Stimulated activated CD4-positive, alpha-beta T cell treated with anti-CD3 and anti-CD28 coated beads, Interleukin-4, amount 100 ng/mL, for 24 hours (primary cell): ENCODE measurements at places on chromosomes 3 and 15.

DNA sequence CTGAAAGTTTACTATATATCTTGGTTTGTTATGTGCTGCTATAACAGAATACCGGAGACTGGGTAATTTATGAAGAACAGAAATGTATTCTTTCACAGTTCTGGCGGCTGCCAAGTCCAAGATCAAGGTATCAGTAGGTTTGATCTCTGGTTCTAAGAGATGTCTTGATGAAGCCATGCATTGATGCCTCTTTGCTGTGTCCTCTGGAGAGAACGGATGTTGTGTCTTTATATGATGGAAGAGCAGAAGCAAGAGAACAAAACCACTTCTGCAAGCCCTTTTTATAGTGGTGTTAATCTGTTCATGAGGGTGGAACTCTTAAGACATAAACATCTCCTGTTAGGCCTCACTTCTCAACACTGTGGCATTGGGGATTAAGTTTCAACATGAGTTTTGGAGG is 62.7 kb downstream of the TCF12 start:
- no peak for DNase-seq

- peak; percentile 10 for DNase-seq
Observed at GRCh38 chr3:152574461-152575079, 260.4 kb upstream of the P2RY1 start.

DNA sequence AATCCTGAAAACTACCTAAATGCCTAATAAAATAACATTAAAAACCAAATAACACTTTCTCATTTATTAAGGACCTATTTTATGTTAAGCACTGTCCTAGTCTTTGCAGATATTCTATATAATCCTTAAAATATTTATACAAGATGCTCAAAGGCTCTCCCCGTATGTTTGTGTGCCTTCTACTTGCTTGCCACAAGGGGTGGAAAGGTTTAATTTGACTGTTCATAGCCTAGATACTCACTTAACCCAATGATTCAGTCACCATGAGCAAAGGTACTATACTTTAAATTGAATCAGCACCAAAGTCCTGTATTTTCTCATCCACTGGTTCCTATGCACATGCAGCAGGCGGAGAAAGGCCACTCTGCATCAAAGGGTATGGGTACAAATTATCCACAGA is 32.0 kb downstream of the LSAMP start:
- DNase-seq = no peak

- DNase-seq = peak; percentile 40
Observed at GRCh38 chr3:71389911-71390573, 193.5 kb downstream of the FOXP1 start.

DNA sequence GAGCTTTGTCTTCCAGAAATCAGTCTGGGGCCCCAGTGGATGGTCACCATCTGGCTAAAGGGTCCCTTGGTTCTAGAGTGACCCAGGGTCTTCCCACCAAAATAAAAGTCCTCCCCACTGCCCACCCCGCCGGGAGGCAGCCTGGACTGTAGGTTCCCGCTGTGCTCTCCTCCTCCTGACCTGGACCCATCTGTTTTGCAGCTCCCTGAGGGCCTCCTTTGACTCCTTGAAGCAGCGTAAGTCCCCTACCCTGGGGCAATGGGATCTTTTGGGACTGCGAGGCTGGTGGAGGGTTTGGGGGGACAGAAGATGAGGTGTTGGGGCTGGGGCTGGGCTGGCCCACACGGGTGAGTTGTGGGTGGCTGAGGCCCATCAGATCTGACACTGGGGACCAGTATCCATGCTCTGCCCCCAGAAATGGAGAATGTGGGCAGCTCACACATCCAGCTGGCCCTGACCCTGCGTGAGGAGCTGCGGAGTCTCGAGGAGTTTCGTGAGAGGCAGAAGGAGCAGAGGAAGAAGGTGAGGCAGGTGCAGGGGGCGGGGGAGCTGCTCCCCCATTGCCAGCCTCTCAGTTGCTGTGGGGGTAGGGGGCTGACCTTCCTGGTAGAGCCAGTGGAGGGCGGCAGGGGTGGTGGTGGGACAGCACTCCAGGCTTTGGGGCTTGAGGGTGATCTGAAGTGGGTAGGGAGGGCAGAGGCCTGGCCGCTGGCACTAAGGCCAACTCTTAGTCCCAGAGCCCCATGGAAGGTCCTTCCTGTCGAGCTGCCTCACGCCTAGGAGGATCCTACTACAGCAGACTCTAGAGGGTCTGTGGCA is 30.4 kb downstream of the PSTPIP1 start:
- DNase-seq = no peak

GRCh38 chr3:141085343-141086070 is 34.4 kb downstream of the SPSB4 start:
- no peak for DNase-seq
